Stimulated activated CD4-positive, alpha-beta T cell treated with anti-CD3 and anti-CD28 coated beads, Interleukin-1b, Interleukin-23, amount 100 ng/mL, for 4 hours (primary cell): ENCODE measurements at places on chromosomes 11 and 22.

- DNase-seq: no peak
Measured at GRCh38 chr11:63802637-63803414, 10.4 kb upstream of the SPINDOC start.

DNA sequence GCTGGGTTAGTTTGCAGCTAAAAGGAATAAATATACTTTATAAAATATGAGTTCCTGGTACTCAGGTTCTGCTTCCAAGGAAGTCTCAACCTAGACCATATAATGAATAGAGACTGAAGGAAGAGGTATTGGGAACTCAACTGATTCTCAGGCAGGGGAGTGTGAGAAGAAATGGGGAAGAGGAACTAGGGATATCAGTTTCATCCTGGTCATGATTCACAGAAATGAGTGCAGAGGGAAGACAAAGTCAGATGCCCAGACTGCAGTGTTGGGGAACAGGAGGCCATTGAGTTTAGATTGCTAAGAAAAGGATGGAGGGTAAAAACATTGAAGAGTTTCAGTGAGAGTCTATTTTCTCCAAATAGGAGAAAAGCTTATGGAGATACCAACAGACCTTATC is 28.8 kb downstream of the PLAAT5 start:
- DNase-seq: no peak

- DNase-seq: no peak
Measured at GRCh38 chr11:128891913-128892398, 800 bp downstream of the KCNJ5 start.

GRCh38 chr11:62344210-62344609 is 7.0 kb downstream of the ASRGL1 start:
- no peak for DNase-seq

- no peak for DNase-seq
Measured at GRCh38 chr11:67700141-67700540, 25.7 kb upstream of the ALDH3B2 start.

- DNase-seq: no peak
Measured at GRCh38 chr11:8541448-8541847, 52.6 kb downstream of the STK33 start.

DNA sequence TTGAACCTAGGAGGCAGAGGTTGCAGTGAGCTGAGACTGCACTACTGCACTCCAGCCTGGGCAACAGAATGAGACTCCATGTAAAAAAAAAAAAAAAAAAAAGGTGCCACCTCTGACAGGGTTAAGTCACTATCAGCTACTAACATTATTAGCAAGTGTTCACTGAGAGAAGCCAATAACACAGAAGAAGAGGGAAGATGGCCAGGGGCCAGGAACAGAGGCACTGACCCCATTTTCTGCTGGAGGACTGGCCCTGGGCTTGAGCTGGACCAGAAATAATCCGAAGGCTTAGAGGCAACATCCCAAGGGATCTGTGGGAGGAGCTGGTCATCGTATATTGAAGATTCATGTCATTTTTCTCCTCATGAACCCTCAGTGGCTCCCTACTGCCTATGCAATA is 5.0 kb downstream of the SLC5A1 start:
- no peak for DNase-seq

GRCh38 chr22:32829451-32829851 is 27.9 kb downstream of the TIMP3 start:
- no peak for DNase-seq

DNA sequence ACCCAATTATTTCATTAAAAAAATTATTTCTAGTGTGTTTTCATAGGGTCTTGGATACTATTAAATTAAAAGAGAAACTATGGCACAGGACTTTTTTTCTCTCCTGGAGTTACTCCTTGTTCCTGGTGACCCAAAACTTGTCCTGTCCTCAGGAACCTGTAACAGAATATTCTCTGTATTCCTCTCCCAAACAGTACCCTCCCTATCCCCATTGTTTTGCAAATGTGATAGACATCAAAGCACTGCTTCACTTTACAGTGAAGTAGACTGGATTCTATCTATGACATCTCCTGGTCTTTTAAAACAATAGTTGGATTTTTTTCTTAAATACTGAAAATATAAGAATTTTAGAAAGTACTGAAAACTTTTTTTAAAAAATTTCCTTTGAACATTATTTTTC is 37.2 kb downstream of the FAR1 start:
- no peak for DNase-seq

- DNase-seq: no peak
Measured at GRCh38 chr22:42066126-42066761, 4.4 kb downstream of the NAGA start.

DNA sequence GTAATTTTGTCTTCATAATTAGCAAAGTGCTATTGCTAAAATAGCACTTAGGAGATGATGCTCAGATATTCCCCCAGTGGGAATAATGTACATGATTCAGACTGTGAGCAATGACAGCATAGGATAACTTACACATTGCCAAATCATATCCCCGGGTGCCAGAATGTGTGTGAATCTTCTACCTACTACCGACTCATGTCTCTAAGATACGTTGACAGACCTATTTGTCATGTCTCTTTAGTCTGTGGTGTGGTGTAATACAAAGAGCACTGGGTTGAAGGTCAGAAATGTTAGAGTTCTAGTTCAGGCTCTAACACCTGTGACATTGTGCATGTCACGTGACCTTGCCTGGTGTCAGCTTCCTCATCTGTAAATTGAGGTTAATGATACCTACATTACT is 31.0 kb upstream of the PICALM start:
- no peak for DNase-seq

GRCh38 chr22:28424427-28425080 is 255.1 kb downstream of the TTC28 start:
- DNase-seq: no peak

GRCh38 chr11:59643390-59643789 is 25.4 kb downstream of the PATL1 start:
- DNase-seq: no peak

DNA sequence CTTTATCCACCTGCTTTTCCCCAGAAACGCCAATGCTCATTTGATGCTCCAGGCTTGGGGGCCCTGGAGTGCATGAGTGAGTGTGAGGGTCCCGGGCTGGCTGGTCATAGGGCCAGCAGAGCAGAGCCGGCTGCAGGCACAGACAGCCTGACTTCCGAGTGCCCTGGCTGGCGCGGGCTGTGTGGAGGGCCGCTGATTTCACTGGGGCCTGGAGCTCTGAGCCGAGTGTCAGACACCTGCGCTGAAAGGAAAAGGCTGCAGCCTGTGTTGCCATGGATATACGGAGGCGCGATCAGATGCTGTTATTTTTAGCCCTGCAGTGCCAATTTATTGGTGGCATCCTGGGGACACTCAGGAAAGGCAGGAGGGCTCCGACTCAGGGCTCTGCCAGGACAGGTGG is 87.6 kb downstream of the ST3GAL4 start:
- no peak for DNase-seq

GRCh38 chr22:40157330-40157945 is 20.3 kb upstream of the TNRC6B start:
- DNase-seq: no peak

DNA sequence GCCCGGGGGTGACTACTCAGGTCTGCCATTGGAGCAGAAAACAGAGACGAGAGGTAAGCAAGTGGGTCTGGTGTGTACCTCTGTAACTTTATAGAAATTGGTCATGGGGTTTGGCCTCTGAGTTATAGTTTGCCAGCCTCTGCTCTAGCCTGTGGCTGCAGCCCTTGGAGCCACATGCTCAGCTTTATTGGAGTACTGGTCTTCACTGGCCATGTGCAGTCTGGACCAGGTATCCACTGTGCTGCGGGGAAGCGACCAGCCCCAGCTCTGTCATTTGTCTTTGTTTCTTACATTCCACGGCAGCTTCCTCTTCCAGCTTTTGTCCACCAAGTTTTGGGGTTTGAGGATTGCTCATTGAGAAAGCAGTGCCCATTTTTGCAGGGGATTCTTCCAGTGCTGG is 453.4 kb downstream of the TBC1D22A start:
- no peak for DNase-seq

- no peak for DNase-seq
Measured at GRCh38 chr11:95680169-95680929, 109.2 kb downstream of the FAM76B start.

DNA sequence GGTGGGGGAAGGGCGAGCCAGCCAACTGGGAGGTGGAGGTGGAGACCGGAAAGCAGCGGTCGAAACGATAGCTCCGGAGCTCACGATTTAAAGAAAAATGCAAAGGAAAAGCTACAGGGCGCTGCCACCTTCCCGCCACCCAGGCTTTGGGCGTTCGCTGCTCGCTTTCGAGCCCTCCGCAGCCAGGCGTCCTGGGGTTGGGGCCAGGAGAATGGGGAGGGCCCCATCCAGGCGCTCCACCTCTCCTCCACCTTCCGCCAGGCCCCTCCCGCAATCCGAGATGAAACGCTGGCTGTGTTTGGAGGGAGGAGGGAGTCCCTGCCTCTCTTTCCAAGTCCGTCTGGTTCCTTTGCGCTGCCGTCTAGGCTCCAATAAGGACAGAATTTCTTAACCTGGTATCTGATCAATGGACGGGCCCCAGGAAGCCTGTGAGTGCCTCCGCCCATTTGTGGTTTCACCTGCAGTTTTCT is 483 bp upstream of the ABTB2 start:
- DNase-seq: no peak

- DNase-seq: no peak
Measured at GRCh38 chr11:133347988-133348387, 184.3 kb downstream of the OPCML start.

GRCh38 chr11:21225860-21226259 is 556.5 kb downstream of the NELL1 start:
- no peak for DNase-seq
